Stimulated activated CD4-positive, alpha-beta T cell treated with anti-CD3 and anti-CD28 coated beads, Interleukin-4, amount 100 ng/mL, for 48 hours (primary cell): ENCODE measurements at places on chromosomes 11 and 22.

- DNase-seq: no peak
Observed at GRCh38 chr11:1116104-1116503, 41.4 kb downstream of the MUC2 start.

GRCh38 chr11:24389575-24389974 lies 107.3 kb upstream of the LUZP2 start:
- DNase-seq: no peak

DNA sequence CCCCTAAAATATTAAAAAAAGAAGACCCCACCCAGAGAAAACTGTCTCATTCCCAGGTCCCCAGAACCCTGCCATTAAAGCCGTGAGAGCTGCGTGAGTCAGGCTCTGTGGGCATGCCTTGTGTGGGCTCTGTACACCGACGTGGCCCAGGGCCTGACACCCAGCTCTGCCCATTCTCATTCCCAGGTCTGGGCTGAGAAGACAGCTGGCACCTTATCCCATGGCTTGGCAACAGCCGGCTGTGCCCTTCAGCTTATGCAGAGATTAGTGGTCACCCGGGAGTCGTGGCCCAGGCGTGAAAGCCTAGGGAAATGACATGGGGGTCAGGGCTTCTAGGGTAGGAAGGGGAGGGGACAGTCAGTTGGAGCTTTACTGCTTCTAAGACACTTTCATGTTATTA lies 31.9 kb downstream of the OTOG start:
- no peak for DNase-seq

GRCh38 chr22:20653012-20653794 lies 120.7 kb upstream of the SERPIND1 start:
- no peak for DNase-seq

GRCh38 chr22:45903355-45904135 lies 73.4 kb downstream of the WNT7B start:
- DNase-seq: no peak

- DNase-seq: no peak
Observed at GRCh38 chr11:102295045-102295444, 22.2 kb upstream of the BIRC3 start.

DNA sequence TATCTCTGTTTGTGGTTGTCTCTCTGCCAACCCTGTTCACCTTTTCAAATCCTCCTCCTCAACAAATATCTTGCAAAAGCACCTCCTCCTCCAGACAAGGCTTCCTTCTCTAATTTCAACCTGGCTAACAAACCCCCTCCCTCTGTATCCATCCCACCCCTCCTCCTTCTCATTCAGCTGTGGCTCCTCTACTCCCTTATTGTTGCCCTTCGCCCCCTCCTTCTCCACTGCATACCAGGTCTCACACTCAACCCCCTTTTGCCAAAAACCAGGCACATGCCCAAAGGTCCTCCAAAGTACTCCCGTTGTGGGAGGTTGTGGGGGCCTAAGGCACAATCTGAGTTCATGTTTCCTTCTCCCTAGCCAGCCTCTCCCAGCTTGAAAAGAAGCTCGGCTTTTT lies 110.6 kb downstream of the JRKL start:
- DNase-seq: no peak

DNA sequence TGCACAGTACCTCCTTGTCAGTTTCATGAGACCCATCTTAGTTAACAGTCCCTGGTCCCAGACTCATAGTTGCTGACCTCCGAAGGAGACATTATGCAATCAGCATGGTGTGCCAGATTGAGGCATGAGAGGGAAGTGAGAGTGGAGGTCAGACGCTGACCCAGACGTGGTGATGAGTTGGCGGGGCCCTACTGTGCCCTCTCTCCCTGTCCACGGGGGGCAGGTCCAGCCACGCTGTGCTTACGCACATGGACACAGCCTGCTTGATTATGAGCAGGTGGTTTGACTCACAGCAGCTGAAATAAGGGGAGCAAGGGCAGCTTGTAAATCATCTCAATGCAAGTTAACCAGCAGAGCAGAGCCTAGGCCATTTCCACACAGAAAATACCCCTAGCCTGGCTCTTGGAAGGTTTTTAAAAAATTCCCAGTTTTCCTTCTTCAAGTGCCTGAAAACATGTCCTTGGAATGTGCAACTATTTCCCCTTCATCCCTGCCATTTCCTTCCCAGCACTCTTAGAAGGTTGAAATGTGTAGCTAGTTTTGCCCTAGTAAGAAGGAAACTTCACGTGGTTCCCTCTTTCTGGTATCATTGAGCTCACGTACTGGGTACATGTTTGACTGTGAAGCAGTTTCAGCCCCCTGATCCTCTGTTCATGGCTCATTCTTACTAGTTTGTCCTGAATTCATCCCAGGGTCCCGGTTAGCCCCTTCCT lies 122.6 kb upstream of the SORL1-AS1 start:
- DNase-seq: no peak

DNA sequence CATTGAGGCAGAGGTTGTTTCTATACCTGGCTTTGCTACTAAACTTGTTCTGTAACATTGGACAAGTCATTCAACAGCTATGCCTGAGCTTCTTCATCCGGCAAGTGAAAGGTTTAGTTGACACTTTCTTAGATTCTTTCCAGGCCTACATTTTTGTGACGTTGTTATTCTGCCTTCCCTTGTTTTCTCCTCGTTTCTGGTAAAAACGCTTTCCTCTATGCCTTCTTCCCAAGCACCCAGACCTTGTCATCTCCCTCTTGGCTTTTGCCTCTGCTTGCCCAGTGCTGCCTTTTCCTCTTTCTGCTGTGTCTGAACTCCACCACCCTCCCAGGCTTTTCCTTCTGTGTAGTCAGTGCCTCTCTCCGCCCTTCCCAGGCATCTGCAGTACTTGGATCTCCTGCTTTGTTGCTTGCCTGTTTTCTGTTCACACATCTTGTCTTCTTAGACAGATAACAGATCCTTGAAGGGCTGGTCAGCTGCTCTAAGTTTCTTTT lies 1.4 kb upstream of the AMOTL1 start:
- no peak for DNase-seq

DNA sequence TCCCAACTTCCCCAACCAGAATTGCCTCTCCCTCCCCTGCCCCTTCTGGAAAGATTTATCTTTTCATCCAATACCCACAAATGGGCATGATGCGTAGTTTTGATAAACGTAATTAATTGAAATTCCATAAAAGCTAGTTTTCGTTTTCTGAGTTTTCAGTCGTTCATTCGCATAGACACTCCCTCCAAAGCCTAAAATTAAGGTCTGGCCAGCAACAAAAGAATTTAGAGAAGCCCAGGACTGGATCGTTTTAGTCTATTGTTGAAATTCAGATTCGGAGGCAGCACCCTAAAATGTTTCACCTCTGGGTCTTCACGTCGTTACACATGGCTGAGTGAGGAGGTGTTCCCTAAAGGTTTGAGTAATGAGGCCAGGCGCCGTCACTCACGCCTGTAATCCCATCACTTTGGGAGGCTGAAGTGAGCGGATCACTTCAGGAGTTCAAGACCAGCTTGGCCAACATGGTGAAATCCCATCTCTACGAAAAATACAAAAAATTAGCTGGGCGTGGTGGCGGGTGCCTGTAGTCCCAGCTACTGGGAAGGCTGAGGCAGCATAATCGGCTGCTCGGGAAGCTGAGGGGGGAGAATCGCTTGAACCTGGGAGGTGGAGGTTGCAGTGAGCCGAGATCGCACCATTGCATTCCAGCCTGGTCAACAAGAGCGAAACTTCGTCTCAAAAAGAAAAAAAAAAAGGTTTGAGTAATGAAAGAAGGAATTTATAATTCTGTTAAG lies 589 bp upstream of the NDUFC2 start:
- no peak for DNase-seq

GRCh38 chr11:68048681-68049508 lies 10.1 kb downstream of the TCIRG1 start:
- DNase-seq: no peak

- no peak for DNase-seq
Observed at GRCh38 chr22:24920029-24920428, 26.5 kb downstream of the LHFPL7 start.

DNA sequence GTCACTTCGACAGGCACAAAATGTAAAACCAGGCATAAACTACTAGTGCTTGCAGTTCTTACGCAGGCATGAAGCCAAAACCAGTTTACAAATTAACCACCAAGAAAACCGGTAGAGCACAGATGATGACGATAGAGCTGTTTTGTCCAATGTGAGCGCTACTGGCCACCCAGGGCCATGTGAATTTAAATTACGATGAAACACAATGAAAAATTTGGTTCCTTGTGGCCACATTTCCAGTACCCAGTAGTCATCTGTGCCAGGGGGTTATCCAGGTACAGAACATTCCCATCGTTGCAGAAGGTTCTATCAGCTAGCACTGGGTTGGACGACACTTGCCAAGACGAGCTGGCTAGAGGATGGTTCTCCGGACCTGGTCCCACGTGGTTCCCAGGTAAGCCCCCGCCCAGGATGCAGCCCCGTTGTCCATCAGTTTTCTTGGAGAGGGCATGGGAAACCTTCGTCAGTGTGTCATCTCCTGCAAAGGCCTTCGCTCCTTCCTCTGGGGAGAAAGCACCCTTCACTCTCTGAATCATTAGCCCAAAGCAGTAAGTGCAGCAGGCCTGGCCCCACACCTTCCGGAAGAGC lies 1.1 kb upstream of the CD81 start:
- no peak for DNase-seq

DNA sequence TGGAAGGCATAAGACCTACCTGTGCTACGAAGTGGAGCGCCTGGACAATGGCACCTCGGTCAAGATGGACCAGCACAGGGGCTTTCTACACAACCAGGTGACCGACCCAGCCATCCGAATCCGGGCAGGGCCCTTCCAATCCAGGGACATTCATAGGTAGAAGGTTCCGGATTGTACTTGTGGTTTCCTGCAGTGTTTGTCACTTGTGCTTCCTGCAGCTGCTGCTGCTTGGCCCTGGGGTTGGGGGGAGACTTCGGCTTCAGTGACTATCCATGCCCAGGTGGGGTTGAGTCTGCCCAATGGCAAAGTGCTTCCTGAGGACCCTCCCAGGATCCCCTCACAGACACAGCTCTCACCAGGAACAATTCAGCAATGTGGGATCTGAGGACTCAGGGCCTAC lies 2.2 kb downstream of the APOBEC3A start:
- no peak for DNase-seq

- no peak for DNase-seq
Observed at GRCh38 chr11:65034423-65034822, 6.6 kb upstream of the SAC3D1 start.

GRCh38 chr11:92873551-92873950 lies 95.9 kb upstream of the MTNR1B start:
- no peak for DNase-seq

DNA sequence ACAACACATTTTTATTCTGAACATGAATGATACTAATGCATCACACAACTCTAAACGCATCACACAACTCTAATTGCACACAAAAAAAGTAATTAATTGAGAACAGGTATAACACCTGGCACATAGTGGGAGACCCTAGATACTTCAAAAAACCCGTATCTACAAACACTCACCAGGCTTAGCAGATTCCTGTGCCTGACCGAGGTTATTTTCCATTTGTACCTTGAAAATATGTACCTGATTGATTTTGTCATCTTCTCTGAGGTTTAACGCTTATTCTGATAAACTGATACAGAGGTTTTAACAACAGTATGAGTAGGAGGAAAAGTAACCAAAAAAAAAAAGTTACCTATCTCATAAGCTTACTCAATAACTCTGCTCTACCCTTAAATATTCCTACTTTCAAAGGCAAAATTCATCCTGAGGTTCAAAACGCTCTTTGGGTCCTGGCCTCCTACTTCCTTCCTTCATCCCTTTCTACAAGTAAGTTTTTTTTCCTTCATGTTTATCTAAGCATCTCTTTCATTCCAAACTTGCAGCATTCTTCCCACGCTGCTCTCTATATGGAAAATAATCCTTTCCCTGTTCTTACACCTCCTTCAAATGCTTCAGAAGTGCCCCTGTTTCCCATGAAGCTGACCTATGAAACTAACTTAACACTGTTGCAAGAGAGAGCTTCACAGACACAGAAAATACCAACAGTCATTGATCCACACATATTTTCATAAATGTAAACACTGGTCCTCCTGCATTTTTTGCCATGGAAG lies 73.3 kb downstream of the ETS1 start:
- no peak for DNase-seq

GRCh38 chr11:127070808-127071207 lies 70.2 kb upstream of the KIRREL3 start:
- DNase-seq: no peak

DNA sequence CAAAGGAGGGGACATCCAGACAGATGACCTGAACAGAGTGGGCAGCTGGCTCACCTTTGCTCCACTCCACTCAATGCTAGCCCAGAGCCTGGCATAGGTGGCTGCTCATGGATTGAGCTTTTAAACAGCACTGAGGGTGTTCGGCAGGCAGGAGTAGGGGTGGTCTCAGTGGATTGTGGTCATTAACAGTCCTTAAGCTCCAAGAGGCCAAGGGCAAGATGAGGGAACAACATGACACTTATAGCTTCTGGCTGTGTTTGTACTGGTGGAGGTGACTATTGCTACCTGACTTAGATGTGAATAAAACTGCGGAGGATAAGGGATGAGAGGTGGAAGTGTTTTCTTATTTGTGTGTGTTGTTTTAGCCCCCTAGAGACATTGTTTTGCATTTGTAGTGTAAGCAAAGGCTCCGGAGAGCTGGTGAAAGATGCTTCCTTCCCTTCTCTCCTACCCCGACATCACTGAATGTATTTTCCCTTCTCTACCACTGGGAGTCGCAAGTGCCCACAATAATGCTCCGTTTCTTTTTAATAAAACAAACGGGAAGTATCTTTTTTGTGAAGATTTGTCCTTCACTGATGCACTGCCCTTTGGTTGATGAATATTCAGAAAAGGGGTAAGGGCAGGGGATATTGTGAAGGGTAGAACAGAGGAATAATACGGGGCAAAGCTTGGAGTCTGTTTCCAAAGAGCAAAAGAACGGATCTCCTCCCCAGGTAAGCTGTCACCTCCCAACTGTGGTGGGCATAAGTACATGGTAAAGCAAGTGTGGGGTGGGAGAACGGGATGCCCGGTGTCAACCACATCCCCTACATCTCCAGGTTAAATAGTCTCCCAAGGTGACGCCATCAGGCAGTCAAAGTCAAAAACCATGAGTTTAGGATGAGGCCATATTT lies 27.5 kb upstream of the MTNR1B start:
- no peak for DNase-seq

DNA sequence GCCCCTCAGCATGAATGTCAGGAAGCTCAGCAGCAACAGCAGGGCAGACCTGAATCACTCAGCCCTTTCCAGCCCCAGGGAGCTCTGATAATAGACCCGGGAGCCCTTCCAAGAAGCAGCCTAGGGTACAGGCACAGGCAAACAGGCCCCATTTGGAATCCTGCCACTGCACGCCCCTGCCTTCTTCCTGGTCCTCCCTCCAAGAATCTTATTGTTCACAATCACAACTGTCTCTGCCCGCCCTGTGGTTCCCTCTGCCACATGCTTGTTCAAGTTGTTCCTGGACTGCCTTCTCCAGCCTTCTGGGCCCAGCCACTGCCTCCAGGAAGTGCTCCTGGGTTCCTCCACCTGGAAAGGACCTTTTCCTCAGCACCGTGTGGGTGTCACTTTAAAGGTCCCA lies 54.6 kb downstream of the LRRC32 start:
- no peak for DNase-seq
